ENCODE measurements at places on chromosomes 4 and X.

GRCh38 chrX:73944563-73944908, 359.4 kb upstream of the ZCCHC13 start:
- no peak for DNase-seq

- peak; percentile 52 for DNase-seq
These were observed 130.7 kb upstream of the GPRIN3 start for GRCh38 chr4:89438102-89438831.

GRCh38 chrX:108399418-108400165, 38.6 kb downstream of the COL4A6 start:
- peak; percentile 16 for DNase-seq

DNA sequence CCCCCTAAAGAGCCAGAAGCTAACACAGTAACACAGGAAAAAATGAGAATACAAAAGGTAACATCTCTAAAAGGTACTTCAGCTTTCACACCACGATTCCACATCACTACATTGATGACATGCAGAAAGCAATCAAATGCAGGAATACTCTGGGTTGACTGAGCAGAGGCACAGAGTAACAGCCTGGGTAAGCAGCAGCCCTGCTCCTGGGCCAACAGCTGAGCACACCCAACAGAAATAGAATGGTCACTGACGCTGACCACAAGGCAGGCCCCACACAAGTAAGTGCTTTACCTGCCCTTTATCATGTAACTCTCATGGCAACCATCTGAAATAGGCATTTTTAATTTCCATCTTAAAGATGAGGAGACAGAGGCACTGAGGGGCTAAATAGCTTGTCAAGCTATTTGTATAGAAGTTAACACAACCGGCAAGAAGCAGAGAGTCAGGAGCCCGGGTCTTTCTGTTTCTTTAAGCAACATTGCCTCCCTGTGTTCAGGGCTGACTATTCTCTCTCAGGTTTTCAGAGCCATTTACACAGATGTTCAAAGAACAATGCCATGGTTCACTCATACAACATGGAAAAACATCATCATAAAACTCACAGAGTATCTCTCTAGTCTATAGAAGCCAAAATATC, 168.9 kb downstream of the ZNF674 start:
- peak; percentile 50 for DNase-seq

GRCh38 chr4:18134111-18134510, 112.6 kb upstream of the LCORL start:
- DNase-seq = no peak

DNA sequence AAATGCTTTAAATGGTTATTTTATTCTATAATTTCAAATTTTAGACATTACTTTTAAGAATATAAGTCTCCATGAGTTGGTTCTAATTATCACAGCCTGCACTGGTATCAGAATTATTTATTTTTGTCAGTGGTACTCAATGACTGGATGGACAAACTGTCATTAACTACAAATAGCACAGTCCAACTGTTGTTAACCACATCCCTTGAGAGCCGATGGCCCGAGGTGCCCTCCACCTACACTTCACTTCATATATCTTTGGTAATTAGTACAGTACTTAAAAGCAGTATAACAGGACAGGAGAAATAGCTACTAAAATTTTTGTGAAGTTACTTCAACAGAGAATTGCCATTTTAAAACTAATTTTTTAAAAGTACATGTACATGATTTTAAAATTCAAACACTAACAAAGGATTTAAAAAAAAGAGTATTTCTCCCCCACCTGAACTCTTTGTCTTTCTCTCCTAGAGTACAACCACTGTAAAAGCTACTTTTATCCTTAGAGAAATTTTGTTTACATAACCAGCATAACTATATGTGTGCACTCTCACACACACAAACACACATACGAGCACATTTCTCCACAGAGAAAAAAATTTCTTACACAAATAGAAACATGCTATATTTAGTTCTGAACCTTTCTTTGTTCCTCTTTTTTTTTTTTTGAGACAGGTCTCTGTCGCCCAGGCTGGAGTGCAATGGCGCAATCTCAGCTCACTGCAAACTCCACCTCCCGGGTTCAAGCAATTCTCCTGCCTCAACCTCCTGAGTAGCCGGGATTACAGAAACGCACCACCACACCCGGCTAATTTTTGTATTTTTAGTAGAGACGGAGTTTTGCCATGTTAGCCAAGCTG, 6.5 kb downstream of the TIFA start:
- no peak for DNase-seq

DNA sequence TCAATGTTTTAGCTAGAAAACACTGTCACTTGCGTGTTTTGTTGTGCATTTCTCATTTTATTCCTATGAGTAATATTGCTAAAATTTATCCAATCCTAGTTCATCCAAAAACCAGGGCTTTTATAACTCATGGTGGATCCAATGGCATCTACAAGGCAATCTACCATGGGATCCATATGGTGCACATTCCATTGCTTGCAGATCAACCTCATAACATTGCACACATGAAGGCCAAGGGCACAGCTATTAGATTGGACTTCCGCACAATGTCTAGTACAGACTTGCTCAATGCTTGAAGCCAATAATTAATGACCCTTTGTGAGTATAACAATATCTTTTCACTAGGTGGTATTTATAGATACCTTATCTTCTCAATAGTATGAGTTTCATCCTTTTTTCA, 57.2 kb upstream of the UGT2B7 start:
- no peak for DNase-seq

DNA sequence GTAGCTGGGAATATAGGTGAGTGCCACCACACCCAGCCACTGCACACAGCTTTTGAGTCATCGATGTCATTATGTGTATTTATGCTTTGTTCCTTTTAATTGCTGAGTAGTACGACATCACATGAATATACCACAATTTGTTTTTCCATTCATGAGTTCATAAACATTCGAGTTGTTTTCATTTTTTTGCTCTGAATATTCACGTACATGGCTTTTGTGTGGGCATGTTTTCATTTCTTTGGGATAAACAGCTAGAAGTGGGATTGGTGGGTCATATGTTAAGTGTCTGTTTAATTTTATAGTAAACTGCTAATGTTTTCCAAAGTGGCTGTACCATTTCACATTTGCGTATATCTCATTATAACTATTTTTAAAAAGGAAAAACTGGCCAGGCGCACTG, 45.1 kb upstream of the KDR start:
- no peak for DNase-seq

DNA sequence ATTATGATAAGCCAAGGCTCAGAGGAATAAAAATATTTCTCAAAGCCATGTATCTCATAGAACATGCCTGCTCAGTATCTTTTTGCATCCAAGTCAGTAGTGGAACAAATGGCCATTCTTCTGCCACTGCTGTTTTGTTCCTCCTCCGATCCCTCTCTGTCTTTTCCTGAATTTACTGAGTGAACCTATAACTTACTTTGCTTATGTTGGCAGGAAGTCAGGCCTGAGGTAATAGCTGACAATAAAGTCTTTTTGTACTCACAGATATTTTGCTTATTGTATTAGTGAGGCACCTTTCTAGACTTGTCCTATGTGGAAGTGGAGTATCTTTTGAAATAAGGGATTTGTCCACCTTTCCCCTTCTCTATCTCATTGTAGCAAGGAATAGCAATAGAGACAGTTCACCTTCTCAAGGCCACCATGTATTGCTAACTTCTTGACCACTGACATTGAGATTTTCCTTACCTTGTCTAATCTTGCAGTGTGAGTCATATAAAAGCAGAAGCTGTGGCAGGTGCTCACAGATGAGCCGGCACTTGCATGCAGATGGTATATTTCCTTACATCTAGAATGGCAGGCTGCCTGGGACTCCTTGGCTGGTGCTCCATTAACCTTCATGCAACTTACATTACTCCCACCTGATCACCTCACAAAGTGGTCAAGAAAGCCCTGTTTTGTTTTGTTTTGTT, 68.2 kb downstream of the AGTR2 start:
- DNase-seq = no peak

GRCh38 chrX:69203638-69204037, 38.4 kb upstream of the PJA1 start:
- no peak for DNase-seq

- DNase-seq = peak; percentile 16
These were observed 27.2 kb downstream of the PALLD start for GRCh38 chr4:168524006-168524405.

DNA sequence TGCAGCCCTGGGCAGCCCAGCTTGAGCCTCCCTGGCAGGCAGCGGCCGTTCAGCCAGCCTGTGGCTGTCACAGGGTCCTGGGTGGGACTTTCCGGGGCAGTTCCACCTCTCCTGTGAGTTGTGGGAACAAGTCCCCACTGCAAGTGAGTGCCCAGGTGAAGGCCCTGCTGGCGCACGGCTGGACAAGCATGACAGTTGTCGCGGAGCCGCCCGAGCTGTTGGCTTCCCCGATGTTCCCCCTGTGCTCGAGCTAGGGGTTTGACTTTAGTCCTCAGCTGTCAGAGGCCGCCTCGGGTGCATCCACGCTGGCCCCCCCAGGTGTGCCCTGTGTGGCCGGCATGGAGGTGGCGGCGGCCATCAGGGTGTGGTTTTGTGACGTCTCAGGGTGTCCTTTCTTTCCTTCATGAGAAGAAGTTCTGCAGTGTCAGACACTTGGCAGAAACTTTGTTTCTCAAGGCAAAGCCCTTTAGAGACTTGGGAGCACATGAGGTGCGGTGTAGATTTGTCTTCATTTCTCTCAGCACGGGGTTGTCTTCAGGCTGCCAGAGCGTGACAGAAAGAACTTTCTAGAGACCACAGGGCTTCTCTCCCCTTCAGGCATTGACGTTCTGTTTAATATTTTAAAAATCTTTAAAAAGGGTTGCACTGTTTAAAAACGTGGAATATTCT, 69.4 kb upstream of the HGFAC start:
- no peak for DNase-seq

GRCh38 chr4:575281-576141, 584 bp downstream of the TMEM271 start:
- peak; percentile 44 for DNase-seq

DNA sequence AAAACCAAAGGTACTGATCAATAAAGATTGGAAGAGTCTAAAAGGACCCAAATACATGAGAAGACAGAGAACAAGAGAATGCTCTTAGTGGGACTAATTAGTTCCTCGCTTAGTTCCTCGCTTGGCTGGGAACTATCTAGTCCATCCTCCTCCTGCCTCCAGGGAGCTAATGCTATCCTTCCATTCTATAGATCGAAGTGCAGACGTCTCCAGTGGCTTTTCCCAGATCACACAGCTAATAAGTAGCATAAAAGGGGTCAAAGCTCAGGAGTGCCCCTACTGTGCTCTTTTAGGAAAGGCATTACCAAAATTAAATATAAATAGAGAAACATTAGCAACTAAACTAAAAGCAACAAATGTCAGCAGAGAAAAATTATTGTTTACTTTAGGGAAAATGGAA, 42.3 kb upstream of the PPARGC1A start:
- no peak for DNase-seq

Data from RWPE1 (cell line).